SJCRH30 (cell line): ENCODE measurements at places on chromosomes 5 and 9. TPM values are rescaled to one million over a fixed set of nuclear protein-coding genes. Genes with fewer than 3 reads are reported as not detected.

The COL5A1 gene
- total RNA-seq, result 30.9 and 32.1 TPM in 2 replicates

The FBP1 gene
- total RNA-seq, result not detected in 2 replicates

The ISL1 gene
- 2.5 and 2.8 TPM in 2 replicates for total RNA-seq

The WNK2 gene
- not detected in 2 replicates for total RNA-seq

The MYORG gene
- total RNA-seq, result 1.7 and 1.8 TPM in 2 replicates

The WDR55 gene
- total RNA-seq, result 15.5 and 17.9 TPM in 2 replicates

The ZDHHC11 gene
- total RNA-seq, result 0.94 and 2.1 TPM in 2 replicates

The LOX gene
- total RNA-seq, result 1.7 and 2.3 TPM in 2 replicates

The TMC1 gene
- total RNA-seq, result not detected in 2 replicates

The GLRA1 gene
- not detected in 2 replicates for total RNA-seq

The BAAT gene
- total RNA-seq, result 0.10 TPM in 2 replicates

The GRXCR2 gene
- not detected in 2 replicates for total RNA-seq

The PAPPA gene
- total RNA-seq, result 2.5 and 2.8 TPM in 2 replicates

The PCDHGA8 gene
- 3.3 and 3.4 TPM in 2 replicates for total RNA-seq

The SPARC gene
- 1,211 and 1,265 TPM in 2 replicates for total RNA-seq

The TRIM7 gene
- total RNA-seq, result 6.9 and 9.0 TPM in 2 replicates

The ABITRAM gene
- total RNA-seq, result 21.1 and 22.9 TPM in 2 replicates

The FGD3 gene
- total RNA-seq, result 0.56 and 0.65 TPM in 2 replicates

The GLE1 gene
- 34.1 and 38.1 TPM in 2 replicates for total RNA-seq

The SLC4A9 gene
- not detected in 2 replicates for total RNA-seq

The CLINT1 gene
- 77.5 and 83.2 TPM in 2 replicates for total RNA-seq

The SPINK4 gene
- not detected in 2 replicates for total RNA-seq

The SPEF2 gene
- total RNA-seq, result not detected in 2 replicates

The PRDM9 gene
- not detected in 2 replicates for total RNA-seq

The HAPLN1 gene
- total RNA-seq, result 0.53 and 1.6 TPM in 2 replicates

The IFNA13 gene
- not detected in 2 replicates for total RNA-seq

The TMED7 gene
- 84.5 and 89.3 TPM in 2 replicates for total RNA-seq

The CANX gene
- 453 and 506 TPM in 2 replicates for total RNA-seq

The ZNF454 gene
- total RNA-seq, result not detected in 2 replicates

The CCL21 gene
- not detected in 2 replicates for total RNA-seq

The ANAPC2 gene
- 29.7 and 38.7 TPM in 2 replicates for total RNA-seq

The CD74 gene
- total RNA-seq, result 0.12 TPM in 1 of 2 replicates, not detected in the other

The XPA gene
- total RNA-seq, result 12.8 and 13.1 TPM in 2 replicates

The MEF2C gene
- total RNA-seq, result 56.4 and 67.2 TPM in 2 replicates

The TMEM252 gene
- total RNA-seq, result 1.5 and 2.1 TPM in 2 replicates

The TTC16 gene
- total RNA-seq, result not detected in 2 replicates

The FOXD4L5 gene
- 0.33 and 0.59 TPM in 2 replicates for total RNA-seq

The TNC gene
- 181 and 189 TPM in 2 replicates for total RNA-seq

The PRLR gene
- not detected in 2 replicates for total RNA-seq

The TMEFF1 gene
- 19.8 and 20.6 TPM in 2 replicates for total RNA-seq

The ZCCHC7 gene
- total RNA-seq, result 18.3 and 19.5 TPM in 2 replicates

The ARRDC1 gene
- total RNA-seq, result 4.5 and 5.4 TPM in 2 replicates

The PDLIM4 gene
- total RNA-seq, result 65.4 and 66.3 TPM in 2 replicates

The SLC36A2 gene
- not detected in 2 replicates for total RNA-seq
